ENCODE measurements at places on chromosomes 6 and 20.
A peak's percentile ranks its signal among the peaks of the same experiment; 100 is the strongest.

- peak; percentile 61 for DNase-seq
Measured at GRCh38 chr6:19210849-19211590, 626.1 kb upstream of the ID4 start.

DNA sequence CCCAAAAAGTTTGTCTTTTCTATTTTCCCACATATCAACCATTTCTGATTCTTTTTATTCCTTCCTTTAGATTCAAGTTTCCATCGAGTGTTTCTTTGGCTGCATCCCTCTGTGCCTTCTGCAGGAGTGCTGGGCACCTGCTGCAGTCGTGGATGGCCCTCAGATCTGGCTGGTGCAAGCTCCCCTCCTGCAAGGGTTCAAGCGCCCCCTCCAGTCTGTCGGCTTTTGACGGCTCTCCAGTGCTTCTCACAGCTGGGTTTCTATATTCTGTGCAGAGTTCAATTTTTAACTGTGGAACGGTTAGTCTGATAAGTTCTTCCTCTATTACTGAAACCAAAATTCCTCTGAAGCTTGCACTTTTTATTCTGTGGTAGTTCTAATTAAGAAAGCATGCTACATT, 132.1 kb downstream of the HUS1B start:
- peak; percentile 26 for DNase-seq

GRCh38 chr6:156953479-156954146, 176.4 kb downstream of the ARID1B start:
- peak; percentile 67 for DNase-seq

DNA sequence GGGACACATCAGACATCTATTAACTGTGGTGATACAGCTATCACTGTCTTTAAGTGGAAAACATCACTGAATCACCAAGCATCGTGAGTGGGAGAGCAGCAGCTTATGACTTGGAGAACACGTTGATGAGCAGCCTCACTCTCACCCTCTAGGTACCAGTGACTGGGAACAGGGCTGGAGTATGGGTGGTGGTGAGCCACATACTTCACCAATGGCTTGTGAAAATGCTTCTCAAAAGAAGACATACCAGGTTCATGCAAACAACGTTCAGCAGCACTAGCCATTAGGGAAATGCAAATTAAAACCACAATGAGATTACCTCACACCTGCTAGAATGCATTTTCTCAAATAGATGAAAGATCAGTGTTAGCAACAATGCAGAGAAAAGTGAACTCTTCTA, 25.3 kb downstream of the SNX5 start:
- peak; percentile 56 for DNase-seq

GRCh38 chr6:13548500-13549210, 25.7 kb upstream of the SIRT5 start:
- DNase-seq, result no peak

All from NAMALWA (cell line).